Globus pallidus (tissue), 1 donor: ENCODE measurements at places on chromosomes 5 and 9.
A peak's percentile ranks its signal among the peaks of the same experiment; 100 is the strongest.

GRCh38 chr5:82259172-82259800, 18.9 kb downstream of the RPS23 start:
- DNase-seq: peak; percentile 13

- DNase-seq: no peak
Observed at GRCh38 chr5:20615888-20616563, 628.0 kb upstream of the CDH18 start.

DNA sequence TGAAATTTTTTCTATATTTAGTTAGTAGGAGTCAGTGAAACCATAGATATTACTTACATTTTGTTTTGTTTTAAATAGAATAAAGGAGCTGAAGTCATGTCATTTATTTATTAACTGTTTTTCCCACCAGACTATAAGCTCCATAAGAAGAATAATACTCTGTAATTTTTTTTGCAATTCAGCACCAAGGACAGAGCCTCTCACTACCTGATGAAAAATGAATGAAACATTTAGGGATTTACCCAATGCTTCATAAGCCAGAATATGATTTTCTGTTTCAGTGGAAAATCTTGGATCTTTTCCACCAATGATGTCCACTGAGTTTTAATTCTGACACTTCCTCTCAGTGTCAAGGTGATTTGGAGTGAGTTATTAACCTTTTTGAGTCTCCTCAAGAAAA, 624.9 kb upstream of the GRAMD2B start:
- no peak for DNase-seq

DNA sequence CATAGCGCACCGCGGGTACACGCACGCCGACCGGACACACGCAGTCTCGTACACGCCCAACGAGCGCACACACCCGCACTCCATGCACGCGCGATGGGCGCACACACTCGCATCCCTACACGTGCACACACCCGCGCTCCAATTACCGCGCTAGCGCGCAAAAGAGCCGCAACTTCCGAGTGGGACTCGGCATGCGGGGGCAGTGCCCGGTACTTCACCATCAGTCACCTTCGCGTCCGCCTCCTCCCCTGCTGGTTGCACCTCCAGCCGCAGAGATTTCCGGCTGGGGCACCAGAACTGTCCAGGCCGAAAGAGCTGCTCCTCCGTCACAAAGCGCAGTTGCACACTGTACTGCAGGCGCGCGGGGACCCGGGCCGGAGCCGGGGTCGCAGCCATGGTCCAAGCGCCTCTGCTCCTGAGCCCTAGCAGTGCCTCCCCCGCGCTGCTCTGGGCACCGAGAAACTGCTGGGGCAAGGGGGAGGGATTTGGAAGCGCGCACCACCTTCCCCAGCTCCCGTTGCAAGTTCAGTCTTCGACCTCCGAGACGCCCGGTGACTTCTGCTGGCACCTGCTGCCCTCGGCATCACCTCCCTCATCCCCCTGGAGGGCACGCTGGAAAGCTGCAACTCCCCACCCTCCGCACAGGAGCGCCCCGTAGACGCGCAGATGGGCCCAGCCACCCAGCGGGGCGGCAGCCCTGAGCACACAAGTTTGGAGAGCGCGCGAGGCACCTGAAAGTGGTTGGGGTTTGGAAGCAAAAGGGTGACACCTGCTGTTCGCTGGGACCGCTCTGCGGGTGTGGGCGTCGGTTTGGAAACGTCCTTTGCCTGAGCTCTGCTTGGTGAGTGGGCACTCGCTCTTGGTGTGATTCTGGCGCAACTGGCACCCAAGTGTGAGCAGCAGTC, 337.4 kb upstream of the PUM3 start:
- DNase-seq: peak; percentile 5

GRCh38 chr9:106287091-106287631, 575.8 kb upstream of the ZNF462 start:
- DNase-seq: peak; percentile 67

GRCh38 chr5:77367741-77368140, 124.4 kb downstream of the WDR41 start:
- no peak for DNase-seq

- no peak for DNase-seq
Observed at GRCh38 chr5:19910136-19910535, 77.9 kb downstream of the CDH18 start.

- DNase-seq: peak; percentile 5
Observed at GRCh38 chr9:17528859-17529258, 50.0 kb upstream of the SH3GL2 start.

- no peak for DNase-seq
Observed at GRCh38 chr9:4541856-4542255, 51.6 kb downstream of the SLC1A1 start.

GRCh38 chr5:91329283-91329682, 53.8 kb downstream of the ARRDC3 start:
- DNase-seq: no peak

DNA sequence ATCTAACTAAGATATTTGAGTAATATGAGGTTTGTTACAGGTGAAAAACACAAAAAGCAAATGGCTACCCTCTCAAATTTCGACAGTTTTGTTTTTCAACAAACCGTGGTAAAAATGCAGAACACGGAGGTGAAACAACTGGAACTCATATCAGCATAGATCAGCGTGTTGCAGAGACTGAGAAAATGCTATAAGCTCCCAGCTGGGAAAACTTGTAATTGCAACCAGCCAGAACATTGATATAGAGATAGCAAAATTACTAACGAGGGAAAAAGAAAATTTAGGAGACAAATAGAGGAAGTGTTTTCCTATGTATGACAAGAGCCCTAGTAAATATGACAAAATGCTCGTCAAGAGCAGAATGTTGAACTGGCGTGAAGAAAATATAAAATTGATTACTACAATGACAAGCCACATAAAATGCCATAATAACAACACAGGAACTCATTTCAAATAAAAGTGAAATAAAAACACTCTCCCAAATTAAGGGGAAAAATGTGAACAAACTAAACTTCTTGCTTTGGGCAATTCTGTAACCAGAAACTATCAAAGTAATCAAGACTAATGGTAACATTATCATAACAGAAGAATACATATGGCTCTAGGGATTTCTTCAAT, 1989.8 kb downstream of the EFNA5 start:
- DNase-seq: no peak

DNA sequence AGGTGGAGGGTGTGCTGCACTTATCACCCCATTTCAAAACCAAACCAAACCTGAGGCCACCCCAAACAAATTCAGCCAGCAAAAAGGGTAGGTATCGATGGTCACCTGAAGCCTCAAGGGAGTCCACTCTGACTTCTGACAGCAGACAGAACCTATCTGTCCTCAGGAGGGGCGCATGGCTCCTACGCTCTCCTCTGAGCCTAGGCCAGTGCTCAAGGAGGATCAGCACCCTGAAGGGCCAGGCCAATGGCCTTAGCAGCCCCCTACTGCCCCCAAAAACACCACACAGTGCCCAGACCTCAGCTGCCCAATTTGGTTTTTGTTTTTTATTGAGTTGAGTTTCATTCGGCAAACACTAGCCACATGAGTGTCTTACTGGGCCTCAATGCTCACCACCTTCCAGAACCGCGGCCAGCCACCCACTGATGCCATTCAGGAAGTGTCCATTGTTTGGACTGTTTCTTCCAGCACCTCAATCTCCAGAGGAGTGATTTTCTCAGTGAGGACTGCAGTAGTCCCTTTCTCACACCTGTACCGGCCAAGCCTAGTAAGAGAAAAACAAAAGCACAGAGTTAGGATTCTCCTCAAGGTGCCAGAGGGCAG, 62.0 kb downstream of the PSMB7 start:
- no peak for DNase-seq
